ENCODE measurements at places on chromosomes 5 and 9.

DNA sequence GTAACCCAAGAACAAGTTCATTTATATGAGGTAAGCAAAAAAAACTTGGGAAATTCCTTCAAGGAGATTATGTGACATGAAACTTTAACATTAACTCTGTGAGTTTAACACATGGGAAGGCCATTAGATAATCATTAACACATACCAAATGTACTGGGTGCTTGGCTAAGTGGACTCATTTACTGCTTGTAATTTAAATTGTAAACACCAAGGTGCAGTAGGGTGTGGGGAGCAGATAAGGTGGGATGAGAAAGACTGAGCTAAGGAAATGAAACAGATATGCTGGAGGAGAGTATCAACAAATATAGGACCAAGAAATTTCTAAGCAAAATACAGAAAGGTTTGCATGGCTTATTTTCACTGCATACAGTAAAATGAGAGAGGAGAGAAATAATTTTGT is 2384.8 kb upstream of the ACO1 start:
- DNase-seq = no peak

DNA sequence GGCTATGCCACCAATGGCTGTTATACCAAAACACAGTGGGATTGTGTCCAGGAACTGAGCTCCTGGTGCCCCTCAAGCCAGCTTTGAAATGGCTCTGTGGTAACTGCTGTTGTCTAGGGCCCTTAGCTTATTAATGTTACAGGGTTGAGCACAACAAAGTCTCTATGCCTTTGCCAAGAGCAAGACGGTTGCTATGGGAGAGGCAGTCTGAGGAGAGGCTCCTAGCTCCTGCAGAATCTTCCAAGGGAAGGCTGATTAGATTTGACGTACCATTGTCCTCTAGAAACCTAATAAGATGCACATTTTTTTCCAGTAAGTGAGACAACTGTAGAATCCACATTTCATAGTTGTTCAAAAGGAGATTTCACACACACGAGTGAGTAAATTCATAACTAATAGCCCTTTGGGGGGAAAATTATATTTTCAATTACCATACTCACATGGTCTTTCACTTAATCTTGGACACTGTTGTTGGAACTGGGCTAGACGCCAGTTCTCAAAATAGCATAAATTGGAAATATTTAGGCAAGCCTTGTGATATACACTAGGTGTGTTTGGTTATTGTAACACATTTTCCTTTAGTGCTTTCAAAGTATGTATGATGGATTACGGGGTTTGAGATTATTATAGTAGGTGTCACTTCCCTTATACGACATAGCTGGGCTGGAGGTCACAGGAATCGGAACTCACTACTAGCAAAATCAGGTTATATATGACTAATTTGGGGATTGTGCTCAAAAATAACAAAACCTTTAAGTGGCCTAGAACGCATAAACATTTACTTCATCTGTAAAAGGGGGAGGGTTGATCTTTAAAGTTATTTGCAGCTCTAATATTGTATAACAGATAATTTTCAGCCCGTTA is 186.3 kb upstream of the EGFLAM start:
- no peak for DNase-seq

- DNase-seq = no peak
Measured at GRCh38 chr9:69079186-69079585, 43.6 kb downstream of the FXN start.

DNA sequence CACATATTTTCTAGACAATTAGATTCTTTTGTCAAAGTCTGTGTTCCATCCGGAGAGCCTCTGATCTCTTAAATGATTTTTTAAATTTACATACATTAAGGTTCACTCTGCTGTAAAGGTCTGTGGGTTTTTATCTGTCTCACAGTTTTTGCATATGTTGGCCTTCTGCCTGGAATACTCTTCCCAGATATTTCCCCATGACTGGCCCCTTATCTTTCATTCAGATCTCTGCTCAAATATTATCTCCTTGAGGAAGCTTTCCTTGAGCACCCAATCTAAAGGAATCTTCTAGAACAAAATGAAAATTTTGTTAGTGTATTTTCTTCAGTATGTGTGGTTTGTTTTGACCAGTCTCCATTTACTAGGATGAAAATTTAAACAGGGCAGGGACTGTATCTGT is 26.3 kb downstream of the FAF2 start:
- DNase-seq = no peak

DNA sequence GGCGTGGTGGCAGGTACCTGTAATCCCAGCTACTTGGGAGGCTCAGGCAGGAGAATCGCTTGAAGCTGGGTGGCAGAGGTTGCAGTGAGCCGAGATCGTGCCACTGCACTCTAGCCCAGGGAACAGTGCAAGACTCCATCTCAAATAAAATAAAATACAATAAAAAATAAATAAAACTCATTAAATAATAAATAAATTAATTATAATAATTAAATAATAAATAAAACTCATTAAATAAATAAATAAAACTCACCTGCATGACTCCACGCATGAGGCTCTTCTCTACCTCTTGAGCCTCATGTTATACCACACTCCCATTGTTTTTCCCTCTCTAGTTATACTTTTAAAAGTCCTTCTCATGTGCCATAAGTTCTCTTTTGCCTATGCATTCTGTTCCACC is 995.4 kb downstream of the MAT2B start:
- DNase-seq = no peak

DNA sequence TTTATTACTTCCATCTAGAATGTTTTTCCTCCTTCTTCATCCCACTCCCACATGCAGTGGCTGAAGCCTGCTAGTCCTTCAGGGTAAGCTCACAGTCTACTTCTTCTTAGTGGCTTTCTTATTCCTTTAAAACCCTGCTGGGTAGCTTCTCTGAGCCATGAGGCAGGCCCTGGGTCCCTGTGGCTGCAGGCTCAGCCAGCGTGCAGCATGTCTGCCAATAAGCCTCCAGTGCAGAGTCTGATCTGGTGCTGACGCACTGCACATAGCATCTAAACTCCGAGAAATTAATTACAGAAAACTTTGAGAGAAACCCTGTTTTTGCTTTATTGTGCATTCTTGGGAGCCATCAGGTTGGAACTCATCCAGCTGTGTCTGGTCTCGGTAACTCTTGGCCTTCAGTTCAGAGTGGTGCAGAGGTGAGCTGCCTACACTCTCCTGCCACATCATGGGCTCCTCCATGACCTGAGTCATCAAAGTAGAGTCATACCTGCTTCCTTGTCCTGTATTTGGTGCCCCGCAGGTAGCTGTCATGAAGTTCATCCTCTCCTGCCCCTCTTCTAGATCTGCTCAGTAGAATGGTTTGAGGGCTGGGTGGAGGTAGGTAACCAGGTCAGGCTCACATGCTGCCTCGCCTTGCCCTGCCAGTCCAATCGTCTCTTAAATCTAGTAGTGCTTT is 339.4 kb downstream of the KDM4C start:
- no peak for DNase-seq

DNA sequence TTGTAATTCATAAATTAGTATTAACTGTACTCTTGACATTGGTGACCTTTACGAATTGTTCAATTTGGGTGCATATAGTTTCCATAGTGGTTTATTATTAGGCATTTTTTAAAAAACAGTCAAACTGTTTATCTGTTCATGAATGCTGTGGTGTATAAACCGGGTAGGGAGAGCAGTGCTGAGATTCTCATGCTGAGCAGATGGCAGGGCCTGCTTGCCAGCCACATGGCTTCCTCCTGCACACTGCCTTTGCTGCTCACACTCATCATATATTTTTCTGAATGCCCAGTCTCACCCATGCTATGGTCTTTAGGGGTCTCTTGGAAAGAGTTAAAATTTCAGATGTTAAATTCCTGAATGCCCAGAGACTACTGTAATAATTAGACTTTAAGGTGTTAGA is 40.8 kb downstream of the NNT start:
- DNase-seq = no peak

- no peak for DNase-seq
Measured at GRCh38 chr5:42061121-42061520, 136.0 kb downstream of the FBXO4 start.

- DNase-seq = no peak
Measured at GRCh38 chr5:78373231-78373630, 12.8 kb downstream of the SCAMP1 start.

DNA sequence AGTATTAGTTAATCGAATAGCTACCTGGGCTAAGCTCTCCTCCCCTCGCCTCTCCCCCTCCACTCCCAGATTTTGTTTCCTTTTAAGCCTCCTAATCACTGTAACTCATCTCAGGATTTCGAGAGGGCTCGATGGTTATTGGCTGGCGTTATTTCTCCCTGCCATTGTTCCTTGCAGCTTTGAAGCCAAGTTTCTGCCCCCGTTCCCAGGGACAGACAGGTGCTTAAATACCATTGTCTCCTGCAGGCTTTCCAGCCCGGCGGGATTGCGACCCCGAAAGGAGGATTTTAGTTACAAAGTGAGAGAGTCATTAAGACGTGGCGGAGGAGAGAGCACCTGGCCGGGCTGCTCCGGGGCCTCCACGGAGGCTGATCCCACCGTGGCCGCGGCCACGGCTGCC is 46.2 kb downstream of the ASS1 start:
- no peak for DNase-seq

DNA sequence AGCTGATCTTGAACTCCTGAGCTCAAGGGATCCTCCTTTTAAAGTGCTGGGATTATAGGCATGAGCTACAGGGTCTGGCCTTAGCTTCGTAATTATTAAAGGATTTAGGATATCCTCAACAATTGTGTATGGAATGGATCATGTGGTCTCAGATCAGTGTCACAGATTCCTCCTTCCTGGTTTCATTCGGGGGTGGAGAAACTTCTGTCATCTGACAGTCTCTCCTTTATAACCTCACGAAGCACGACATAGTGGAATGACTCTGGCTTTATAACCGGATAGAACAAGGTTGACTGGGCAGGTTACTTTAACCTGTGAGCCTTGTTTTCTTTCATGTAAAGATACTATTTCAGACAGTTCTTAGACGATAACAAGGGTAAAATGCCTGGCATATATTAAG is 4.4 kb upstream of the GNG10 start:
- no peak for DNase-seq

- no peak for DNase-seq
Measured at GRCh38 chr5:141732417-141732816, 50.4 kb upstream of the ARAP3 start.

GRCh38 chr5:154446195-154447088 is 645 bp downstream of the SAP30L start:
- DNase-seq = no peak

DNA sequence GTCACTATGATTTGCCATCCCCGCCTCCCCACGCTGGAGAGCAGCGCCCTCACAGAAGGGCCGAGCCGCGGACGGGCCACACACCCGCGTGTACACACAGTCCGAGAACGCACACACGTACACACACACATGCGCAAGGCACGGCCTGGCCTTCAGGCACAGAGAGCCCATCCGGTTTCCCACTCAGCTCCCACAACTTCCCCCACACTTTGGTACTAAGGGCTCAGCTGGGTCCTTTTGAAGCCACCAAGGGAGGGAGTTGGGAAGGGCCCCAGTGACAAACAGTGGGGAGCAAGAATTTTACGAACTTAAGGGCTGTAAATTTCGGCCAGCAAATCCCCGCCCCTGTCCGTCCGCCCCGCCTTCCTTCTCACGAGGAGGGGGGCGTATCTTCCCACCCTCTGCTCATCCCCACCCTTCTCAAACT is 133.3 kb upstream of the HAND1 start:
- no peak for DNase-seq

- DNase-seq = no peak
Measured at GRCh38 chr9:116380496-116380995, 227.0 kb downstream of the PAPPA start.

DNA sequence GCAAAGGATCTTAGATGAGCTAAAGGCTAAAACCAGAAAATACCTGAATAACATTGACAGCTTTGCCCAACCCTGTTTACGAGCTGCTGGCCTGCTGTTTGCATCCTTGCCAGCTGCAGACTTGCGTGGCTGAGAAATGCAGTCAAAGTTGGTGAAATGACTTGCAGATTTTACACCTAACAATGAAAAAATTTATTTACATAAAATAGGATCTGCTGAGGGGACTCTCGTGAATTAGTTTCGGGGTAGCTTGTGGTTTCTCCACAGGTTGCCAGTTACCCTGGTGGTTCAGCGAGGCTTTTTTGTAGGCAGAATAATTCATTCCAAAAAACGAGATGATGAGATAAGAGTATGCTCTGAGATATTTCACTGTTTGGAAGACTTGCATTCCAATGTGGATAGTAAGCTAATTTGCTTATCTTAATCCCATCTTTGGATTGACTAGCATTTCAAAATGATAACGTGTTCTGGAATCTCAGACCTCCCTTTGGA is 65.7 kb upstream of the FANCC start:
- no peak for DNase-seq

All from esophagus squamous epithelium (tissue), 5 donors.